Endodermal cell (in vitro differentiated cells): ENCODE measurements at places on chromosomes 7 and 10. TPM values are rescaled to one million over a fixed set of nuclear protein-coding genes. Genes with fewer than 3 reads are reported as not detected.

- no peak for DNase-seq
- no peaks in the 10 kb centered on the region for H3K4me1 ChIP-seq
- no peaks in the 10 kb centered on the region for H3K36me3 ChIP-seq
- H3K4me3 ChIP-seq = no peak overlapping the region
- H3K27ac ChIP-seq = no peak overlapping the region
Measured at GRCh38 chr7:116543664-116544063, 18.8 kb downstream of the CAV1 start.

DNA sequence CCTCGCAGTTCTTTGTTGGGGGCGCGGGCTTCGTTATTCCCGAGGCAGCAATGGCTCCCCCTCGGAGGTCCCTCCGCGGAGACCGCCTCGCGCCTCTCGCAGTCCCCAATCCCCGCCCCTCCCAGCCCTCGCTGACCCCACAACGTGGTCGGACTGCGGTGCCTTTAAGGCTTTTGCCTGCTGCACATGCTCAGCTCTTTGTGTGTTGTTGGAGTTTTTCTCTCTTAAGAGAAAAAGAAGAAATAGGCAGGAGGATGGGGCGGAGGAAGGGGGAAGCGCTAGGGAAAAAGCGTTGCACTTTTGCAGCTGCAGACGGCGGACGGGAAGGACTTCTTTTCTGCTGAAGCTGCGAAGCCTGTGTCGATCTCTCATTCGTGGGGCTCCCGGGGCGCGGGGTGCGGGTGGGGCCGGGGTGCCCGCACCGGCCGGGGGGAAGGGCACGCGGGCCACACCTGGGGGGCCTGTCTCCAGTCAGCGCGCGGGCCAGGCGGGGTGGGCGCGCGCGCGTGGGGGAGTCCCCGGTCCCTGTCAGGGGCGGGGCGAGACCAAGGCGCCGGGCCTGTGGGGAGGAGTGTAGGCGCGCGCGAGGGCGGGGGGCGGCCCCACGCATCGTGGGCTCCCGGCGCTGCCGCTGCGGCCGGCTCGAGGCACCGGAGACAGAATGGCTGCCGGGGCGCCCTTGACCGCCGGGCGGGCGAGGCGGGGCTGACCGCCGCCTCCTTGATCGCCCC is 445 bp upstream of the ATRNL1 start:
- H3K4me1 ChIP-seq = no peaks in the 10 kb centered on the region
- H3K36me3 ChIP-seq = no peaks in the 10 kb centered on the region
- DNase-seq = peak; percentile 81
- peak overlapping the region; percentile 76 for H3K4me3 ChIP-seq
- peaks cover 51% of the 10 kb centered on the region for H3K27me3 ChIP-seq
- H3K27ac ChIP-seq = peak overlapping the region; percentile 96

DNA sequence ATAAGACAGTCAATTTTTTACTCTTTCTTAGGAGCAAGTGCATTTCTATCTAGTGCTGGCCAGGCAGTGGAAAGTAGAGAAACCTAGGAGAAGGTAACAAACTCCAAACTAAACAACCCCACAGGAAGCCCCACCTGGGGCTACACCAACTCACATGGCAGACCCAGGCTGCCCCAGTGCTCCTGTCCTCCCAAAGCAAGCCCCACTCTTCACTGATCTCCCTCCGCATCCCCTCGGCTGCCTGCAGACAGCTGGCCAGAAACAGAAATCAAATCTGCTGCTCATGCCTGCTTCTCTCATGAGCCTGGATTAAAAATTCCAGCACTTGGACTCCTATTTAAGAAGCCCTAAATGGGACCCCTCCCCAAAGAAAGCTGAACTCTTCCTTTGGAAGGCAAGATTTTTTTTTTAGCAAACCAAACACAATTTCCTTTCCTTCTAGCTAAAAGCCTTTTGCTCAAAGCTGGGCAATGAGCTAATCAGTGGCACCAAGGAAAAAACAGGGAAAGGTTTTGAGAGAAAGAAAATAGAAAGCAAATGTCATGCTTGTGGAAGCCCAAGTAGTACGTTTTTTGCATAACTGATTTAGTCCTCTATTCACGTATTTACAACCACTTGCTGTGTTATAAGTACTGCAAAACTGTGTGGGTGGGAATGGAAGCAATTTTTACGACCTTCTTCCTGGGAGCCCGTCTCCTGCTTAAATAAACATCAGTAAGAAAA is 10.8 kb downstream of the PDE1C start:
- no peaks in the 10 kb centered on the region for H3K27me3 ChIP-seq
- peak; percentile 55 for DNase-seq
- H3K4me1 ChIP-seq = peaks cover 2% of the 10 kb centered on the region

DNA sequence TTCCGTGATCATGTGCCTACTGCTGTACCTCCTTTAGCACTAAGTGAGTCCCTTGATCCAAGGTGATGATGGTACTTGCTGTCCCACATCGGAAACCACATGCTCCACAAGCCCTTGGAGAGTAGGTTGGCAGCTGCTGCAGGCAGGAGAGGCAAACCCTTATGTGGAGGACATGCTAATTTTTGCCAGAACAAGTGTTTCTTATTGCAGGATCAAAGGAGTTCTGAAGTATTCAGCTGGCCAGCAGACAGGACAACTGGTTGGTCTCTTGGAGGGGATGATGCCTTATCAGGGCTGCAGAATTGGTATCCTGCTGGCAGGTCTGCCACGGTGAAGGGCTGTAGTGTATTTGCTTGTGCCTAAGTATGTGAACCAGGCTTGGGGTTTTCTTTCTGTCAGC is 36.8 kb downstream of the NACAD start:
- no peaks in the 10 kb centered on the region for H3K27me3 ChIP-seq
- no peak overlapping the region for H3K27ac ChIP-seq
- H3K4me3 ChIP-seq = no peak overlapping the region
- H3K36me3 ChIP-seq = peaks cover 34% of the 10 kb centered on the region
- peaks cover 11% of the 10 kb centered on the region for H3K4me1 ChIP-seq

GRCh38 chr7:134004829-134005505 is 122.2 kb upstream of the LRGUK start:
- no peak for DNase-seq
- H3K27ac ChIP-seq = no peak overlapping the region
- no peaks in the 10 kb centered on the region for H3K27me3 ChIP-seq
- no peak overlapping the region for H3K4me3 ChIP-seq
- peaks cover 8% of the 10 kb centered on the region for H3K36me3 ChIP-seq
- no peaks in the 10 kb centered on the region for H3K4me1 ChIP-seq

DNA sequence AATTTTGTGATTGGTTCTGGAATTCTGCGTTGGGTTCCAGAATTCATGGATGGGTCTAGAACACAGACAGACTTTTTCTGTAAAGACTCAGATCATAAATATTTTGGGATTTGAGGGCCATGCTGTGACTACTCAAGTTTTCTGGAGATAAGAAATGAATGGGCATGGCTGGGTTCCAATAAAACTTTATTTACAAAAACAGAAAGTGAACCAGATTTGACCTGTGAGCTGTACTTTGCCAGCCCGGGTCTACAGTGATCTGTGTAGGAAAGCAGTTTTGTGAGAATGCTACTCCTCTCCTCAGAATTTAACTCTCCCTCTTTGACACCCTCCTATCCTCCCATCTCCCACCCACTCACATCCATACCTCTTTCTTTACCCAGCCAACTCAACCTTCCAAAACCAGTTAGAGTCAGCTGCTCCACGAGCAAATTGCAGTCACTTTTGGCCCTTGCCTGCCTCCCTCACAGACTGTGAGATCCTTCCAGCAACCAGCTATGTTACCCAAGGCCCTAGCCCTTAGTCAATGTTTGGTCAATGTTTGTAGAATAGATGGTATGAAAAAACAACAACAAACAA is 312.8 kb upstream of the ZMIZ1 start:
- DNase-seq = no peak
- no peak overlapping the region for H3K4me3 ChIP-seq
- no peak overlapping the region for H3K27ac ChIP-seq
- H3K27me3 ChIP-seq = peaks cover 20% of the 10 kb centered on the region

DNA sequence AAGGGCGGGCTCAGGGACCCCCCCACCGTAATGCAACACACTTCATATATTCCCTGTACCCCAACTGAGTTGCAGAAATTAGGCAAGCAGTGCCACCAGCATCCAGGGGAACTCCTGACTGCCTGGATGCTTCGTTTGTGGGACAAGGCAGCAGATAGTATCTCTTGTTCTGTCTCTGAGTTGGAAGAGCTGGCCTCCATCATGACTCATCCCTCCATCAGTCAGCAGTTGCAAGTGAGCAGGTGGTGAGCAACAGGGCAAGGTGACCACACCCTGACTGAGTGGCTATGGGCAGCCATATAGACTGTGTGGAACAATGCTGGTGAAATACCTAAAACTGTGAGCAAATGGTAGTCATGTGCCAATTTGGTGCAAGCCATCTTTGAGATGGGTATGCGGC is 22.8 kb upstream of the ADAMTS14 start:
- H3K36me3 ChIP-seq = no peaks in the 10 kb centered on the region
- no peaks in the 10 kb centered on the region for H3K27me3 ChIP-seq
- DNase-seq = no peak
- no peak overlapping the region for H3K27ac ChIP-seq

DNA sequence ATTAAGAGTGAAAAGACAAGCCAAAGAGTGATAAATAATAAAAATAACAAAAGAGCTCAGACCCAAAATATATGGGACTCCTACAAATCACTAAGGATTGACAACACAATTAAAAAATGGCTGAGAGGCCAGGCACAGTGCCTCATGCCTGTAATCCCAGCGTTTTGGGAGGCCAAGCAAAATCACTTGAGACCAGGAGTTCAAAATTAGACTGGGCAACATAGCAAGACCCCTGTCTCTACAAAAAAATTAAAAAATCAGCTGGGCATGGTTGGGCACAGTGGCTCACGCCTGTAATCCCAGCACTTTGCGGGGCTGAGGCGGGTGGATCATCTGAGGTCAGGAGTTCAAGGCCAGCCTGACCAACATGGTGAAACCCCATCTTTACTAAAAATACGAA is 137.3 kb downstream of the IDE start:
- no peak overlapping the region for H3K27ac ChIP-seq
- no peaks in the 10 kb centered on the region for H3K36me3 ChIP-seq
- no peak overlapping the region for H3K4me3 ChIP-seq
- DNase-seq = no peak

- H3K4me3 ChIP-seq = no peak overlapping the region
- no peaks in the 10 kb centered on the region for H3K36me3 ChIP-seq
- H3K27ac ChIP-seq = no peak overlapping the region
- no peak for DNase-seq
- H3K4me1 ChIP-seq = peaks cover 3% of the 10 kb centered on the region
Measured at GRCh38 chr7:143906151-143906550, 4.2 kb upstream of the TCAF1 start.

DNA sequence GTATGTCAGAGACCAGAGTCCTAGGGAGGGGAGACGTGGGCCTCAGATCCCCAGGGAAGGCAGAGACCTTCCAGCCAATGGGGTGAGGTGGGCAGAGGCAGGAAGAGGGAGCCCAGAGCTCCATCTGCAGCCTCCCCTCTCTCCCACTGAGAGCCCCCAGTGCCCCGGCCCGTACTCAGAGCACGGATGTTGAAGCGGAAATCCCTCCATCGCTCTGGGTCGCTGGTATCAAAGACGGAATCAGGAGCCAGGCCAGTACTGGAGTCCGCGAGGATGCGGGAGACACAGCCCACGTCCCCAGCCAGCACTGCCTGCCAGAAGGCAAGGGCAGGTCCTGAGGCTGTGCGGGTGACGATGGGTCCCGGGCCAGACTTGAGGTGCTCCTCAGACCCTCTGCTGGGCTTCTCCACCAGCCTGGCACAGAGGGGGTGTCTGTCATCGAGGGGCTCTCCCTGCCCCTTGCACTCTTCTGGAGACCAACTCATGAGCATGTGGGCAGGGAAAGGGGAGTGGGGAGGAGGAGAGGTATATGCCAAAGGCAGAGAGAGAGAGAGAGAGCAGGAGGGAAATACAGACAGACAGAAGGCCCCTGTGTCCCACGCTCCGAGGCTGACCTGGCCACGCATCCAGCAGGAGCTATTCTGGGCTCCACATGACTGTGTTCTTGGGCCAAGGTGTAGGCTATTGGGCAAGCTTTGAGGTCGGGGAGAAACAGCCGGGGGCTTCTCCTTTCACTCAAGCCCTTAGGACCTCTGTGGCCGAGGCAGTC is at the start of gene ASB10:
TSS of gene ASB10 (minus strand) at position 611 of the 769 bp plus-strand sequence. CDS start at position 491, 120 bp downstream.
- H3K27me3 ChIP-seq = peaks cover 9% of the 10 kb centered on the region
- H3K4me1 ChIP-seq = no peaks in the 10 kb centered on the region
- H3K27ac ChIP-seq = no peak within 1 kb of the TSS
- no peak within 1 kb of the TSS for H3K4me3 ChIP-seq
- H3K36me3 ChIP-seq = no peaks in the 10 kb centered on the region
- no peak for DNase-seq

DNA sequence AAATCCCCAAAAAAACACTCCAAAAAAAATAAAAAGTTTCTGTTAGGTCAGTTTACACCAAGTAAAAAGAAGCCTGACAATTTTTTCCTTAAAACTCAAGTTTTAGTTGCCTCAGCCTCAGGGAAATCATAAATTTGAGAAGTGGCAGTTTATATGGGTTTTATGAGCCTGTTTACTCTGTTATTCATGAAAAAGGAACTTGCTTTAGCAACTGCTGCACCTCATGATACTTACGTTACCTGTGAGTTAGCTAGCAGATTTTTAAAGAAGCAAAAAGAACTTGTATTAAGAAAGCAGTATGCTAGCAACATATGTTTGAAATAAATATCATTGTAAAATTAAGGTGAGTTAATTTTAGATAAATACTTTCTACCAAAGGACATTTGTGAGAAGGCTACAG is 1264.5 kb upstream of the PHF14 start:
- H3K4me3 ChIP-seq = no peak overlapping the region
- no peaks in the 10 kb centered on the region for H3K4me1 ChIP-seq

DNA sequence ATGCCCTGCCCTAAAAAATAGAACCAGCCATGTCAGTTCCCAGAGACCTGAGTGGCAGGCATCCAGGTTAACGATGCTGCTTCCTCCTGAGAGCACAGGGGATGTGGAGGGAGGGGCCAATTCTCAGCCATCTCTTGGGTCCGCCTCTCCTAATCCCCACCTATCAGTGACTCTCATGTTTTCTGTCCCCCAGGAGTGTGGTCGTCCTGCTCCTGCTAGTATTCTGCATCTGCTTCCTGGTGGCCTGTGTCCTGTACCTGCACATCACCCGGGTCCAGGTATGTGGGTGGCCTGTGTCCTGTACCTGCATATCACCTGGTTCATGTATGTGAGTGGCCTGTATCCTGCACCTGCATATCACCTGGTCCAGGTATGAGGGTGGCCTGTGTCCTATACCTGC is 105.3 kb downstream of the ADCY1 start:
- H3K4me3 ChIP-seq = no peak overlapping the region
- H3K36me3 ChIP-seq = no peaks in the 10 kb centered on the region
- no peaks in the 10 kb centered on the region for H3K4me1 ChIP-seq
- DNase-seq = peak; percentile 44

GRCh38 chr10:7826971-7827370 is 8.7 kb downstream of the TAF3 start:
- peaks cover 36% of the 10 kb centered on the region for H3K36me3 ChIP-seq
- DNase-seq = peak; percentile 58
- no peak overlapping the region for H3K4me3 ChIP-seq
- H3K4me1 ChIP-seq = no peaks in the 10 kb centered on the region
- no peak overlapping the region for H3K27ac ChIP-seq

GRCh38 chr7:3201937-3202710 is 98.9 kb upstream of the SDK1 start:
- peak; percentile 22 for DNase-seq
- H3K27ac ChIP-seq = no peak overlapping the region
- no peaks in the 10 kb centered on the region for H3K4me1 ChIP-seq
- H3K27me3 ChIP-seq = no peaks in the 10 kb centered on the region
- H3K4me3 ChIP-seq = no peak overlapping the region

- H3K27ac ChIP-seq = no peak overlapping the region
- H3K4me1 ChIP-seq = no peaks in the 10 kb centered on the region
- DNase-seq = peak; percentile 17
- H3K36me3 ChIP-seq = no peaks in the 10 kb centered on the region
Measured at GRCh38 chr10:103501186-103501585, 7.7 kb downstream of the NEURL1 start.

LIPF gene
- total RNA-seq = not detected in 3 replicates

PLA2G12B gene
- 0.64 and 0.90 TPM in 2 replicates for total RNA-seq

DDC gene
- total RNA-seq = 1.1 to 1.8 TPM in 2 of 3 replicates, not detected in the other

CRHR2 gene
- not detected in 3 replicates for total RNA-seq

EGFR gene
- 2.7 to 5.8 TPM (median 5.6 TPM) in 3 replicates for total RNA-seq

SYCE1 gene
- not detected in 3 replicates for total RNA-seq

ZPBP gene
- total RNA-seq = not detected in 3 replicates

GPR15LG gene
- total RNA-seq = not detected in 2 replicates
